ENCODE measurements at places on chromosomes 7 and 10.

DNA sequence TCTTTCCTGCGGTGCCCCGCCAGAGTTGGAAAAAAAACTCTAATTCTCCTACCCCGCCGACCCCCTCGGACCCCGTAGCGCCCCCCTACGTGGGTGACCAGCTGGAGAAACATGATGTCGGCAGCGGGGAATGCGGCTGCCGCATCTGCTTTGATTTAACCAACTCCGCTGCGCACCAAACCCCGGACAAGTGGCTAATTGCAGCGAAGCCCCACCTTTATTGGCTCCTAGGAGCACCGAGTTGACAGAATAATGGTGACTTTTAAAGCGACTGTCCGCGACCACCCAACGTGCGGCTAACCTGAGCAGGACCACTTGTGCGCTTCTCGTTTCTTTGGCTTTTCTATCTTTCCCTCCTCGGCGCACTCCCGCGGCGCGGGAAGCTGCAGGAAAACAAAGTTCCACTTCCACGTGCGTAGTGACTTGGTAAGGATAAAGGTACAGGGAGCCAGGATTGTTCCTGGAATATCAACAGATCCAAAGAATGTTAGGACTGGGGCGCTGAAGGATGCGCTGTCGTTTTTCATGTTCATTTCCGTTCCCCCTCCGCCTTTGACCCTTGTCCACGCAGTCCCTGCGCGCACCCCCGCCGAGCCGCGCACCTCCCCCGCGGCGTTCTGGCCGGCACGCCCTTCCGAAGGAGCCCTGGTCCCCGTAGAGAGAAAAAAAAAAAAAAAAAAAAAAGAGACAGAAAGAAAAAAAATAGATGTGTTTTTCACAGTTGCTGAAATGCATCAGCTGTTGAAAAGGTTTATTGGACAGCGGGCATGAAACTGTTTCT, 1.4 kb downstream of the WNT16 start:
- no peak for DNase-seq

GRCh38 chr10:2703953-2704352, 363.4 kb upstream of the PFKP start:
- no peak for DNase-seq

DNA sequence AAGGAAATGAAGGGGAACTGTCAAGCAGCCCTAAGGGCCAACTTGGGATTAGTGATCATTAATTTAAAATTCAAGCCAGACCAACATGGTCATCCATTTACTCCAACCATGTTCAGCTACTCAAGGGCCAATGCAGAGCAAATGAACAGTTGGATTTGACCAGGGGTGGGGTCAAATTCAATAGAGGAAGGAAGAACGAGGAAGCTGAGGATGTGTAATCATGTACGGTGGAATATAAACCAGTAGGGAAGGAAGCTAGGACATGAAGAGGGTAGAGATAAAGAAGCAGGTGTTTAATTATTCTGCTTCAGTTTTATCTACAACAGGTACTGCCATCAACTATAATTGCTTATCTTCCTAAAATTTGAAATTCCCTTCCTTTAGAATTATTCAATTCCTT, 81.6 kb downstream of the HIBADH start:
- no peak for DNase-seq

DNA sequence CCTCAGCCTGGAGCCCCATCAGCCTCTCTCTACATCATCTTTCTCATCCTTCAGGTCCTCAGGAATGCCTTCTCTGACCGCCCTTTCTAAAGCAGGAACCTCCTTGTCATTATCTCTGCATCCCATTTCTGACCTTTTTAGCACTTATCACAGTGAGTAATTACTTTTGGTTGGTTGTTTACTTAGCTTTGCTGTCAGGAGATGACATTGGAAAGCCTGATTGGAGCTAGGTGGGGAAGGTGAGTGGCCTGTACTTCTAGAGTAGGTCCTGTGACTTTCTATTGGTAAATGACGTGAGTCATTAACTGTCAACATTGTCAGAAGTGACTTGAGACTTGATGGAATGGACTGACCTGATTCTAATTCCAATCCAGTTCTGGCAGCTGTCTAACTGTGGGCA, 9.3 kb upstream of the SLC25A13 start:
- no peak for DNase-seq

DNA sequence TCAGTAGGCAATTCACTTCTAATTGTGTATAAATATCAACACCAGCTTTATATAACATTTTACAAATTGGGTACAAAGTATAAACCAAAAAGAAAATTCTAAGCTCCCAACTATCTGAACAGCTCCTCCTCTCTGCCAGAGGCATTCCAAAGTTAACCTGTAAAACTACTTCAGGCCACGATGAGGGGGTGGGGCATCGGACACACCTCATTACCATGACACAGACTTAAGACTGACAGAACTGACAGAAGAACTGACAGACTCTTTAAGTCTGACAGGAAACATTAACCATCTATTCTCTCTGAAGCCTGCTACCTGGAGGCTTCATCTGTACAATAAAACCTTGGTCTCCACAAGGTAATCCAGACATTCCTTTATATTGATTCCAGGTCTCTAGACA, 12.3 kb downstream of the ESYT2 start:
- DNase-seq, result no peak

DNA sequence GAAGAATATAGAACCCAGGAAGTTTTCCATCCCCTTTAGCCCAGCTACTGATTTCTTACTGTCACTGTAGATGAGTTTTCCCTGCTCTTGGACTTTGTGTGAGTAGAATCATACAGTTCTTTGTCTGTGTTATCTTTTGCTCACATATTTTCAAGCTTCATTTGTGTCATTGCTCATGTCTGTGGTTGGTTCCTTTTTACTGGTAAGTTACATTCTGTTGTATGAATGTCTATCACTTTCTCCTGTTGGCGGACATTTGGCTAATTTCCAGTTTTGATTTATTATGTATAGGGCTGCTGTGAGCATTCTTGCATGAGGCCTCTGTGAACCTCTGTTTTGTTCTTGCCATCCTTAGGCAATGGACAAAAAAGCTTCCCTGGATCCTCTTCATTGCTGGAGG, 5.3 kb downstream of the GLRX3 start:
- DNase-seq, result no peak

GRCh38 chr10:25747084-25747483, 186.9 kb upstream of the MYO3A start:
- no peak for DNase-seq

- peak; percentile 92 for DNase-seq
These were observed 154.1 kb downstream of the LHFPL3 start for GRCh38 chr7:104482362-104483037.

Data from pancreas (tissue), 10 donors.